ENCODE measurements at places on chromosomes 1 and 21.

DNA sequence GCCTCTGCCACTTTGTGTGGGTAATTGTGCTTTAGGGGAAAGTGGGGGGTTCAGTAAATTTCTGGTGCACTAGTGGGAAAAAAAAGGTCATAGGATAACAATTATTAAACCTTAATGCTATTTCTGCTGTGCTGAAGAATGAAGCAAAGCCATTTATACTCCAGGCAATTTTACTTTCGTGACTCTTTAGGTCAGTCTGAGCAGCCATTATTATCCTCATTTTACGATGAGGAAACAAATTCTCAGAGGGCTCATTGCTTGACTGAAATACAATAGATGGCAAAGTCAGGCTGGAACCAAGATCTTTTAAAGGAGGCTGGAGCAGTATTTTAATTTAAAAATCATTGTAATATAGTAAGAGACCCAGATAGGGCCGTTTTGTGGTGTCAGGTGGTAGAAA lies 248.0 kb downstream of the GREM2 start:
- DNase-seq = no peak

DNA sequence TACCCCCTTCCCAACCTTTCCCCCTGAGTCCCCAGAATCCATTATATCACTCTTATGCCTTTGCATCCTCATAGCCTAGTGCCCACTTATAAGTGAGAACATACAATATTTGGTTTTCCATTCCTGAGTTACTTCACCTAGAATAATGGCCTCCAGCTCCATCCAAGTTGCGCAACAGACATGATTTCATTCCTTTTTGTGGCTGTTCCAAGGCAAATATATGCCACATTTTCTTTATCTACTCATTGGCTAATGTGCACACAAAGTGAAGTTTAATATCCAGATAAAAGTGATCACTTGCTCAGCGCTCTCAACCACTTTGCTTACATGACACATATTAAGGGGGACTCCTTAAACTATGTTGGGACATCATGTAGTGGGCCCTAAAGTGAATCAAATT lies 72.4 kb upstream of the TIAM1 start:
- no peak for DNase-seq

DNA sequence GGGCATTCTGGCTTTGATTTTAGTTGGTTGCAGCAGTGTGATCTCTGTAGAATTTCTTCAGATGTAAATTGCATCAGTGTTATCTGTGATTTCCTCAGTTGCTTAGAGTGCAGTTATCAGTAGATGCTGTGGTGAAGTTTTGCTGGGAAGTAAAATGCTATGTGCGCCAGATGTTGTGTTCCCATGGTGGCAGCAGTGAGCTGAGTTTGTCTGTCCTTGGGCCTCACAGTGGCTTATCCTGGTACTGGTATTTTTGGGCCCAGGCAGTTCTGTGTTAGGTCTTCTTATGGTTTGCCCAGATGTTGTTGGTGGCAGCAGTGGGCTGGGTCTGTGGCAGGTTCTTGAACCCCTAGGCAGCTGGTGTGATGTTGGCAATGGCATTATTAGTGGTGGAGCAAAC lies 1242.1 kb downstream of the PLA2G4A start:
- no peak for DNase-seq

- no peak for DNase-seq
Observed at GRCh38 chr1:156711011-156711817, 5.8 kb upstream of the CRABP2 start.

DNA sequence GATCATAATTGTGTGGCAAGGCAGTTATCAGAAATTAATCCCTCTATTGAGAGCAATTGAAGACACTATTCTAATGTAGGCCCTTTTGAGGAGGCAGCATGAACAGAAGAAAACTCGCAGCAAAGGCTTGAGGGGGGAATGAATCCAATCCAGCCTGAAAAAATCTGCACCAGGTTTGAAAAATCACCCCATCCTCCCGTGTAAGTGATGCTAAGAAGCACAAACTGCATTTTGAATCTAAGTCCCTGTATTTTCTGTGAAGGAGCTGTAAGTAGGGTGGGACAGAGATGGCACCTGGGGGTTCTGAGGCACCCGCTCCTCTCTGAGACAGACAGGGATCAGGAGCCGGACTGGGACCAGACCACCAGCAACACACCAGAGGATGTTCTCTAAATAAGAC lies at the start of gene CRB1:
TSS of gene CRB1 (plus strand) at position 241 of the 400 bp plus-strand sequence. CDS start 161 bp downstream, outside the sequence.
- no peak for DNase-seq

DNA sequence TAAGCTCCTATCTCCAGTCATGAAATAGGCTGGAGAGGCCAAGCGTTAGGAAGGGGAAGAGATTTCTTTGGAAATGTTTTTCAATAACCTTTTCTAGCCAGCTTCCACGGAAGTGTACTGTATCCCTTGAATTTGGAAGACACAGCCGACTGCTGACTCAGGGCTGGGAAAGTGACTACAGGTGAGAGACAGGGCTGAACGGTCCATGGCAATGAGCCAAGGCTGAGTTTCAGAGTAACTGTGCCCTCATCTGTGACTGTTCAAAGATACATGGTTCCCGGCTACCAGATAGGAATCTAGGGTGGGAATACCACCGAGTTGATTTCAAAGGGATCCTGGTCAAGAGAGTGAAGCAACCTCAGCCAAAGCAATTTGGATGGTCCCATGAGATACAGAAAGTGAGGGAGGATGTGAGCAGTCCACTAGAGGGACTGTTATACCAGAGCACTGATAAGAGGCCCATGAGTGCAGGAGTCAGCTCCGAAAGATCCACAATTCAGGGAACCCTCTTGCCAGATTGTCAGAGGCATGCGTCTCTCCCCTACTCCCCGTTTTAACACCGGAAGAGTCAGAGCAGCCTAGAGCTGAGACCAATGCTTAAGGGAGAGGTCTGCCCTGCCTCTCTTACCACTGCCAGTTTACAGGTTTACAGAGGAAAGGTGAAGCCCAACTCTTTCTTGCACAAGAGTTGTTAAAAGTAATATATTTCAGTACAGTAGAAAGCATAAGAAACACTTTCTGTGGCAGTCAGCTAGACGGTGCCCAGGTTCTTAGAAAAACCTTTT lies 3.2 kb upstream of the KRTAP19-8 start:
- DNase-seq = no peak

- DNase-seq = no peak
Observed at GRCh38 chr1:84963021-84963420, 33.9 kb downstream of the MCOLN2 start.

DNA sequence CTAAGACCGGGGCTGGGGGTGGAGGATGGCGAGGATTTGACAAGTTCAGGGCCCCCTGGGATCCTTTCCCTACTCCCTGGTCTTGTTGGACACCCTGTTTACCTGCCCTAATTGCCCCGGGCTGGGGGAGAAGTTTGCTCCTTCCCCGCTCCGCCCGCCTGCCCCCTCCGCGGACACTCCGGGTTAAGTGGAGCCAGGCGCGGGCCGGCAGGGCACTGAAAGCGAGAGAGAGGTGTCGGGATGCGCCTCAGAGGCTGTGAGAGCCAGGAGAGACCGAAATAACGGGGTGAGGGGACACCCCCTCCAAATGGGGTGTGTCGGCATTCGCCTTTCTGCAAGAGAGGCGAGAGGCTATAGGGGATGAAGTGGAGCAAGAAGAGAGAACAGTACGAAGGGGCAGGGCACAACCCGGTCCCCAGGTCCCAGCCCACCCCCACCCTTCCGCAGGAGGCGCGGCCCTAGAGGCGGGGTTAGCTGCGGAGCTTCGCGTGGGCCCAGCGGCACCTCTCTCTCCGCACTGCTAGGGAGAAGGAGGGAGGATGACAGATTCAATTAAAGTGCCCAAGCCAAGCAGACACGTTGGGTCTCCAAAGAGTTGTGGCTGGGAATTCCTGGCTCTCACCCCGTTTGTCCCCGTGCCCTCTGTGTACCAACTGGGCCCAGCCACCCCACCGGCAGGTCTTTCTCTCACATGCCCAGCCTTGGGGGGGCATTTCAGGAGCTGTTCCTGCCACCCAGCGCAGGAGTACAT lies 3.8 kb downstream of the EFNA3 start:
- DNase-seq = no peak

- peak; percentile 20 for DNase-seq
Observed at GRCh38 chr21:35351434-35351833, 302.3 kb upstream of the RUNX1 start.

GRCh38 chr1:228288536-228289238 lies 80.8 kb downstream of the OBSCN start:
- DNase-seq = no peak

- no peak for DNase-seq
Observed at GRCh38 chr1:2105781-2106524, 55.7 kb downstream of the PRKCZ start.

DNA sequence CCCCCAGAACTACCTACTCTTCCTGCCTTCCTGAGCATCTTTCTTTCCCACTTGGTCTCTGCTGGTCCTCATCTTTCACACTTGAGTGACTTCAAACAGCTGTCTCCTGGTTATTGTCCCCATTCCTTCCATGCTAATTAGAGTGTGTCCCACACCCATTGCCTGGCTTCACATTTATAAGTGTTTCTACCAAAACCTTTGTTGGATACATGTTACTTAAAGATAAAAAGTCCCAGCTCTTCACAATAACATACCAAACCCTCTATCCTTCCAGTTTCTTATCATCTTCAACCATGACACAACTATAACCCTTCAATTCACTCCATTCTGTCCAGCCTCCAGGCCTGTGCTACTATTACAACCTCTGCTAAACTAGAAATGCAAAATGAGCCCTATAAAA lies 41.0 kb downstream of the VCAM1 start:
- DNase-seq = no peak

DNA sequence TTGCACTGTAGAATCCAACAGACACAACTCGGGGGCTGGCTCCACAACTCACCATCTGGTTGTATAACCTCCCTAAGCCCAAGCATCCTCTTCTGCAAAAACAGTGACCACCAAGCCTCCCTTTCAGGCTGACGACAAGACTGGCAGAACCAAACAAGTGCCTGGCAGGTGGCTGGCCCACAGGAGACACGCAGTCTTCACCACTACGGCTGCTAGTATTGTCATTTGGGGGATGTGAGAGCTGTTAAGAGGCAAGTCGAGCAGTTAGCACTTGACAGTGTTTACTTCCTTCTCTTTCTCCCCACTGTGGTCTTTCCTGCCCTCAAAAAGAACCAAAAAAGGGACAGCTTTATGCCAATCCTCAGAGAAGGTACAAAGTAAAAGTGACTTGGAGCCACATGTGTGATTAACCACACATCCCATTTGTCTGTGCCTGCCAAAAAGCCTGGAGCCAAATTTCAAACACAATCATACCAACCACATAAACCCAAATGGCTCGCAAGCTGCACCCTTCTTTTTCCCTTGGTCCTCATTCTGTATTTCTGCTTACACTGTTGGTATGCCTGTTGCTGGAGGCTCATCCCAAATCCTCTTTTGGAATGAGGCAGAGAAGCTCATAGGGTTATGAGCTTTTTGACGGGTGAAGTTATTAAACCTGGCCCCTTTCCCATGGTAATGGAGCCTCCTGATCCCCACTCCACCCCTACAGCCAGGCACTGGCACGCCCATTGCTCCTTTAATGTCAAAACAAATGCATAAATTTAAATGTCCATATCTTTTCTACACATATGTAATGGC lies 94.1 kb downstream of the TGFBR3 start:
- no peak for DNase-seq

GRCh38 chr1:87615901-87616300 lies 287.2 kb downstream of the LMO4 start:
- DNase-seq = no peak

- peak; percentile 84 for DNase-seq
Observed at GRCh38 chr21:45541221-45542039, 810 bp downstream of the SLC19A1 start.

DNA sequence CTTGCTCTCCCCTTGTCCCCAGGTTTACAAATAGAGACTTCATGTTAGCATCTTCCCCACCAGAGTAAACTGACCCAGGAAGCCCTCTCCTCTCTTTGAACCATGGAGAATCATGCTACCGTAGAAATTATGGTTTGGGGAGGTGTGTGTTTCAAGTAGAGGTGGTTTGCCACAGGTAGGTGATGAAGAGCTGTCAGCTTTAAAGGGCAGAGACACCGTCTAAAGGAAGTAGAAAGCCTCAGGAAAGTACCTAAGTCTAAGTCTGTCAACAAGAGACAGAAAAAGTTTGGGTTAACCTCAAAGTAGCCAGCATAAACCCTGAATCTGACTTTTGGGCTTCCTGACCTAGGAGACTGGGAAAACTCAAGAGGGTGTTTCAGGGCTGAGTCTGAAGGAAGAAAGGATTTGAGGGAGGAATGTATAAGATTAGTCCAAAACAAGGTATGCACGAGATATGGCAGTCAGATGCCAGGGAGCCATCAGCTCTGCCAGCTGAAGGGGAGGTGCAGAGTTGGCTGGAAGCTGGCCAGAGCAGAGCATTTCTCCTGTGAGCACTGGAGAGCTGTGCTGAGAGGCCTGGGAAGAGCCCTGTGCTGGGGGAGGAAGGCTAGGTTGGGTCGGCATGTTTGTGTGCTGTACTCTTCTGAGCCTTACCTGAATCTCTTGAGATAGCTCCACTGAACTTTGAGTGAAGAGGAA lies 14.3 kb downstream of the ADAMTSL4 start:
- no peak for DNase-seq

DNA sequence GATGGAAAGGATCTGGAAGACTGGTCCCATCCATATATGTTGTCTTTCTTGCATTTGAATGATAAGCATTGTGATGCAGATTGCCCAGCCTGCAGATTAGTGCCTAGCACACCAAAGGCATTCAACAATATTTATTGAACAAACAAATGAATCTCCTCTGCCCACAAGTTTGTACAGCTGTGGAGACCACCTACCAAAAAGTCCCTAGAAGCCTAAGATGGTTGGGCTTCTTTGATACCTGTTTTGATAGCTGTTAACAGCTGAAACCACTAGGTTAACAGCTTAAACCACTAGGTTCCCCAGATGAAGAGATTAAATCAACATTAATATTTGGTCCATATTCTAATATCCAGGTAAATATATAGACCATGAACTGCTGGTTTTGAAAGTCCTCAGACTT lies 9.8 kb downstream of the DUSP10 start:
- no peak for DNase-seq

- DNase-seq = no peak
Observed at GRCh38 chr1:1626207-1627141, 5.5 kb upstream of the MMP23B start.

DNA sequence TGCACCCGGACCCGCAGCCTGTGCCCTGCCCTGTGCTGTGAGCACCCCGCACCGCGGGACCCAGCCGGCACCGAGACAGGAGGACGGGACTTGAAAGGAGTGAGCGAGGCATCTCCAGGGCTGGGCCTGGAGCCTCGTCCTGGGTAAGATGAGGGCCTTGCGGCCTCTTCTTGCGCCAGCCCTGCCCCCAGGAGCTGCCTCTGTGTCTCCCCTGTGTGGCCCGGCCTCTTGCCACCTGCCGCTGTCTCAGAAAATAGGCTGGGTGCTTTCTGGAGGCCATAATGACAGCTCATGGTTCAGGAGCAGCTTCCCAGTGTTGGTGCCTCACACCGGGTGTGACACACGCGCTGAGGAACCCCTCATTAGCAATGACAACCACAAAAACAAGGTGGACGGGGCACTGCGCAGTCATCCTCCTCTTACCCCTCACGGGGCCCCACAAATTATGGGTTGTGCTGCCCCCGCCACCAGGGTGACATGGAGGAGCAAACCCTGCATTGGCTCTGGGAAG lies 161.5 kb upstream of the C1orf174 start:
- DNase-seq = no peak
